ENCODE measurements at places on chromosomes 4 and X. TPM values are rescaled to one million over a fixed set of nuclear protein-coding genes. Genes with fewer than 3 reads are reported as not detected.

Gene CXCL1
- 2.5 TPM for total RNA-seq

DNA sequence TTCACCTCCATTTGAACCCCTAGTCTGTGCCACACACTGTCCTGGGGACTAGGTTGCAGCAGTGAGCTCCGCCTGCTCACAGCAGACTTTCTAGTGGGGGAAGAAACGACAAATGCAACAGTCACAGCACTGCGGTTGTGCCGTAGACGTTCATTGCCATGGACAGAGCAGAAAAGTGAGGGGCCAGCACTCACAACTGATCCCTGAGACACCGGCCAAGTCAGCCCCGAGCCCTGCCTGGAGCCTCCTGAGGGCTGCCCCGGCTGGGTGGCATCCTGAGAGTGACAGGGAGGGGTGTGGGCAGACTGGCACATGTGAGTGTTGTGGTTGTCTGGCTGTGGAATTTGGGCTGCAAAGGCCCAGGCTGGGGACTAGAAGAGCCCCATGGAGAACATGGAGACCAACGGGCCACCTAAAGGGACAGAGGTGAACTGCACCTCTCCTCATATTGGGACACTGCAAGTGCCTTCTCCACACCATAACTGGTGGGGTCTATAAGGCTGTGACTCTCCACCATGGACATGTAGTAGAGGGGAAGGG is 4.6 kb downstream of the DUSP9 start:
- H3K4me1 ChIP-seq: peaks cover 7% of the 10 kb centered on the region
- H3K4me3 ChIP-seq: no peak overlapping the region
- H3K27me3 ChIP-seq: no peaks in the 10 kb centered on the region
- no peak overlapping the region for H3K27ac ChIP-seq

Gene OPHN1
- total RNA-seq: 2.9 TPM

- no peak overlapping the region for H3K4me3 ChIP-seq
- no peaks in the 10 kb centered on the region for H3K4me1 ChIP-seq
- H3K27ac ChIP-seq: no peak overlapping the region
- DNase-seq: no peak
Observed at GRCh38 chr4:25509646-25510045, 132.6 kb downstream of the ANAPC4 start.
